ENCODE measurements at places on chromosomes 13 and 19.

DNA sequence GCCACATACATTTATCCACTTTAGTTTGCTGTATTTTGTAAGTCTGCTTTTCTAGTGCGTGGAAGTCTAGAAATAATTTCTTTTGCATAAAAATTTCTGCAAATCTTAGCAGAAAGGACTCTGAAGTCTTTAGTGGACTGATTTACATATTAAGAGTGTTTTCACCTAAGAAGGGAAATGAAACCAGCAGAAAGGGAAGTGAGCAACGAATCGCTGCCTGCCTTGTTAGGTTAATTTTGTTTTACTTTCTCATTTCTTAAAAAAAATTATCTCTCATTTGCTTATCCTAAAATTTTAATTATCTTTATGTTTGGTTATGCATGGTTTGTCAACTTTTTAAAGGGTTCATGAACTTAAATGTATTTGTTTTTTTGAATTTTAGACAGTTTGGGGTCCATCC is 767 bp upstream of the GPR18 start:
- no peak for DNase-seq

DNA sequence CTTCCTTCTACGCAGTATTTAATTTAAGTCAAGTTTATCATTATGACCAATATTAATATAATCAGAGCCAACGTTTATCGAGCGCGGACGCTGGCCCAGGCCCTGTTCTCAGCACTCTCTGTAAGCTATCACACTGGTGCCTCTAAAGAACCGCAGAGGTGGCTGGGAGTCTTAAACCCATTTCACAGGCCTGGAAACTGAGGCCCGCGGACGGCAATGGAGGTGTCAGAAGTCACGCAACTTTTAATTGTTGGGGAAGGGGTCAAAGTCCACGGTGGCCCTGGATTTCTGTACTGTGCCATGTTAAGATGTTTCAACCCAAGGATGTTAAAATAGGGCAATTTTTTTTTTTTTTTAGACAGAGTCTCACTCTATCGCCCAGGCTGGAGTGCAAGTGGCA is 8.8 kb downstream of the PTPRS start:
- no peak for DNase-seq

DNA sequence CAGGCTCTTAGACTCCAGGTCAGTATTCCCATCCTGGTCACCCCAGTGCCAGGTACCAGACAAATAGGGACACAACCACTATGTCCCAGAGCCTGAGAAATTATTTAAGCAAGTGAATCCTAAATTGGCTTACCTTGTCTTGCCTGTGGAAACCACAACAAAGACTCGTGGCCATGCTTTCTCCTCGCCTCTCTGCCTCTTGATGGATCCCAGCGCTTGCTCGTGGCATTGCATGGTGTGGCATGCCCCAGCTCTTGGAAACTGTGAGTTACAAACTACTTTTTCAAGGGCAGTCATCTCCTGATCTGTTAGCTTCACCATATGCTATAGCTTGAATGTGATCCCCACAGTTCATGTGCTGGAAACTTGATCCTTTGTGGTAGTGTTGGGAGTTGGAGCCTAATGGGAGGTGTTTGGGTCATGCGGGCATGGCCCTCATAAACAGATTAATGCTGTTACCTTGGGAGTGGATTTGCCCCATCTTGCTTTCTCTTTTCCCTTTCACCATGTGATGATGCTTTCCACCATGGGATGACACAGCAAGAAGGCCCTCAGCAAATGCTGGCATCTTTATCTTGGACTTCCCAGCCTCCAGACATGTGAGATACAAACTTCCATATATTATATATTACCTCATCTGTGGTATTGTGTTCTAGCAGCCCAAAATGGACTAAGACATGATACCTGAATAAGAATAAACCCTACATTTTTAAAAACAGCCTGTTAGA is 31.2 kb downstream of the SPRYD7 start:
- no peak for DNase-seq

GRCh38 chr13:102203718-102204117 is 198.1 kb downstream of the FGF14 start:
- no peak for DNase-seq

DNA sequence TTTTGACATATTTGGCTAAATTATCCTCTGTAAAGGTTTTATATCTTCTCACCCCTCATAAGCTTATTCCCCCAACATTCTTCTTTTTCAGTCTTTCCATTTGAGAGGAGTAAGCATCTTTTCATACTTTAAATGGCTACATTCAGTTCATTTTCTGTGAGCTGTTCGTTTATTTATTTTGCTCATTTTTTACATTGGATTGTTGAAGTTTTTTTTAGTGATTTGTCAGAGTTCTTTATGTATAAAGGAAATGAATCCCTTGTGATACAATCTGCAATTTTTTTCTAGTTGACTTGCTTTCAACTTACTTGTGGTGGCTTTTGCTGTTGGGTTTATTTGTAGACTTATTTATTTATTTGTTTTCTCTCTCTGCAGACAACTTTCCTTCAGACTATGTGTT is 250.3 kb downstream of the DLEU7 start:
- DNase-seq: no peak
